ENCODE measurements at places on chromosomes 6 and 20.

GRCh38 chr6:38730140-38730862 lies 15.2 kb downstream of the DNAH8 start:
- no peak for DNase-seq

DNA sequence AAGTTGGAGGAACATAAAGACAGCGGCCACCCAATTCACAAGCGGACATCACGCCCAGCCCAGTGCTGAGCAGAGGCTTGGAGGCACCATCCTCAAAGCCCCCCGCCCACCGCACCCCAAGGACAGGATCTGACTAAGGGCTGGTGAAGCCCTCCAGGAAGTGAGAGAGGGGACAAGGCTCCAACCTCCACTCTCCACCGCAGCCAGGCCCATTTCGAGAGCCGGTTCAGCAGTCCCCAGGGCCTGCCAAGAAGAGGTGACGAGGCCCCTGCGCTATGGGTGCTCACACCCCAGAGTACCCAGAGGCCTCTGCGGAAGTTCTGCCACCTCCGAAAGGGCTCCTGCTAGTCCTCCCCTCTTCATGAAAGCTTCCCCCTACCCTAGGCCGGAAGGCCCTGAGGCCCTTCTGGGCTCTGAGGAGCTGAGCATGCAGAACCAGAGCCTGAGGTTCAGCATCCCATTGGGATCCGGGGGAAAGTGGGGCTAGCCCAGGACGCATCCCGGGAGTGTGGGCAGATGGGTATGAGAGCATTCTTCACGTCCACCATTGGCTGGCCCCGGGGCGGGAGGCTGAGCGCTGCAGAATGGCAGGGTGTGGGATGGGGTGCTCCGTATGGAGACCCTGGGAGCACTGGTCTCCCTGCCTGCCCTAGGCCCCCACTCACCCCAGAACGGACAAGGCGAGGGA lies 2.5 kb downstream of the GRM4 start:
- DNase-seq = no peak

DNA sequence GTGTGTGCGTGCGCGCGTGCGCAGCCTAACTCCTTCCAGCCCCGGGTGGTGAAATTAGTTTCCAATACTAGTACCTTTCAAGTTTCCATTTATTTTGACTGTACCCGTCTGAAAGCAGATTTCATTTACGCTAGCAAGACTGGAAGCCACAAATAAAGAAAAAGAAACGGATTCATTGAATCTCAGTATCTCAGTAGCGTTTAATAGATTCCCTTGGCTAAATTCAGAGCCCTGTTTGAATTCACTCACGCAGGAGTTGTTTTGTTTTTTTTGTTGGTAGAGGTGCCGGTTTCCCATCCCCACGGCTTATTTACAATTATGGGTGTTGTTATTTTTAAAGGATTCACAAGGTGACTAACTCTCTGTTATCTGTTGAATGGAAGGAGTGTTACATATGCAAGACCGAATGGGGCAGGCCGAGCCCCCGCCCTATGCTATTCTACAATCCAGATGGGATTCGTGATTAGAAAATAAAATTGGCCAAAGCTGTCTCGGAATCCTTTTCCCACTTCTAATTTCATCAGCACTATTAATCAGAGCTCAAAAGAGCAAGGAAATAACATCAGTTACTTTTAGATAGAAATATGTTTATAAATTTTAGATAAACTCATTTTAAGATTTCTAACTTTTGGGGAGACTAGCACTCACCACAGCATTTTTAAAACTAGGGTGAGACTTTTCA lies 2.3 kb upstream of the INSM1 start:
- no peak for DNase-seq

DNA sequence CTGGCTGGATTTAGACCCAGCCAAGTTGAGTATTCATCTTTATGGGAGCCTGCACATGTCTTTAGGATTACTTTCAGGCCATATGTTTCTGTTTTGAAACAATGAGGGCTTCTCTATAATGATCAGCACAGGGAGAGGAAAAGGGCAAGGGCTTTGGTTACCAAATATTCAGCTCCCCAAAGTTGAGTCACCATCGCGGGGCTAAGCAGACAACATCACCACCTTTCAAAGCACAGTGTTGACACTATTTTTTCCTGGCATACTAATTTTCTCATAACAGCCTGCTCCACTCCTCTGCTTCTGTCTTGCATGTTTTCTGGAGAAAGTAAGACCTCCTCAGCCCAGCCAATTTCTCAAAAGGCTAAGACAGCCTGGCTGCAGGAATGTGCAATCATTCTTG lies 4.9 kb downstream of the SCML4 start:
- DNase-seq = no peak

DNA sequence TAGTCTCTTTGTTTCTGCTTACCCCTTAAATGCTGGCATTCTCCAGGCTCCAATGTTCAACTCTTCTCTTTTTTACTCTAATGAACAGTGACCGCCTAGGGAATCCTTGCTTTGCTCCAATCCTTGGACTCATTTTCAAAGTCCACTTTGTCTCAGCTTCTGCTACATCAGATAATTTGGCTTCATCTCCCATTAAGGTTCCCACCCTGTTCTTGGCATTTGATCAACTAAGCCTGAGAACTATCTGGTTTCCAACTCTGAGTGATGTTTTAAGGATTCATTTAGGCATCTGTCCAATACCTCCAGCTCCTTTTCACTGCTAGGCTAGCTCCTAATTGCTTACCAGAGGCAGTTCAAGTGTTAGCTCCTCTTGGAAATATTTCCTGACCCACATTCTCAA lies 64.9 kb downstream of the ME1 start:
- no peak for DNase-seq

- peak; percentile 45 for DNase-seq
These were observed 10.1 kb upstream of the NXT1 start for GRCh38 chr20:23340524-23340923.

DNA sequence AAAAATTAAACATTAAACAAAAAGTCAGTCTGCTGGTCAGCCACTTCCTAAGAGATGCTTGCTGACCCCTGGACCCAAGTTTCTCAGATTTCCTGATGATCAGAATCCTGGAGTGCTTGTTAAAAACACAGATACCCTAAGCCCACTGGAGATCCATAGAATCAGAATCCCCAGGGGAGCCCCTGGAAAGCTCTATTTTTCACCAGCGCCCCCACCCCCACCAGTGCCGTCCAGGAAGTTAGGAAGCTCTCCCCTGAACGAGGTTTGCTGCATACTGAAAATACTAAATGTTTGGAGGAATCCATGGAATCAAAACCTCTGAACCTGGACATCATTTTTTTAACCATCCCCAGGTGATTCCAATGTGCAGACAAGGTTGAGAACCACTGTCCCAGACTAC lies 69.2 kb downstream of the BFSP1 start:
- no peak for DNase-seq

DNA sequence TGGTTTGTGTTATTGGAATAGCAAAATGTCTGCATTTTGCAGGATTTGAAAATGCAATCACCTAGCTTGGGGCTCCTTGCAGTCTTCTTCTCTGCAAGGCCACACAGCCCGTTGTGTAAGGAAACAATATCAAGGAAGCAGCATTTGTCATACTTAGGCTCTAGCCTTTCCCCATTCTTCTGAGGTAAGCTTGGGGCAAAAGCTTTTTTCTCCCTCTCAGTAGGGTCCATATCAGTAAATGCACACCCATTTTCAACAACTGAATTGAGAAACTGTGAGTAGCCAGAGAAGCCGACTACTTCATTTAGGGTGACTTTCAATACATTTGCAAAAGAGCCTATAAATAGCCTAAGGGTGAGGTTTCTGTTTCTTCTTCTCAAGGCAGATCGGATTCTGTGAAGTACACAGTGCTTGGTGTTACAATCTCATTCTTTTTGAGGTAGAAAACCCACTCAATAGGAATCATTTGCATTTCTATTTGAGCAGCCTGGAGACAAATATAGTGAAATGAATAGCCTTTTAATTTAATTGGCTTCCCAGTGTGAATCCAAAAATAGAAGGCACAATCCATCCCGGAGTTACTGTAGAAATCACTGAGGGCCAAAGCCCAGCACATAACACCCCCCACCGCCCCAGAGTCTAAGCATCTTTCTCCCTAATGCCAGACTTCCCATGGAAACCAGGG lies 61.8 kb downstream of the BTBD3 start:
- DNase-seq = no peak

DNA sequence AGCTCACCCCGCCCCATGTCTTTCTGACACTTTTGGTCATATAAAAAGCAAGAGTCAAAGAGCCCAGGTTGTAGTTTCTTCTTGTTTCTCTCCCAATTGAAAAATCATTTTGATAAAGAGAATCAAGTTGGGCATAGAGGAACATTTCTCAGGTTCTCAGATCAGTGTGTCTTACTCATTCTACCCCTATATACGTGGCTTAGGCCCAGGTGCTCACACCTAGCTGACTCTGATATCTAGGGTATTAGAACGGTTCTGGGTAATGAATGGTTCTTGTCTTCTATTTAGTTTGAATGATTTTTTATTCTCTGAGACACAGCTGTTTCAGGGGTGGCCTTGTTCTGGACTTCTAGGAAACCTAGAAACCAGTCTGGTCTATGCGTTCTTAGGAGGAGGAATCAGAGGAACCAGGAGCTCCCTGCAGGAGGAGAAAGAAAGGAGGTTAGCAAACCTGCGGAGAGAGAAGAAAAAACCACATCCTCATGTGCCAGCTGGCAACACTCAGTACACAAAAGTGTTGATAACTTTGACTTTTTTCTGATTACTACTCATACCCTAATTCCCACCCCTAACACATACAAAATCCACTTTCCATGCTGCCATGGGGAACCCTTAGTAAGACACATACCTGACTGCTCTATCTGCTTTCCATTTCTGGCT lies 178.0 kb downstream of the CLIC5 start:
- no peak for DNase-seq

DNA sequence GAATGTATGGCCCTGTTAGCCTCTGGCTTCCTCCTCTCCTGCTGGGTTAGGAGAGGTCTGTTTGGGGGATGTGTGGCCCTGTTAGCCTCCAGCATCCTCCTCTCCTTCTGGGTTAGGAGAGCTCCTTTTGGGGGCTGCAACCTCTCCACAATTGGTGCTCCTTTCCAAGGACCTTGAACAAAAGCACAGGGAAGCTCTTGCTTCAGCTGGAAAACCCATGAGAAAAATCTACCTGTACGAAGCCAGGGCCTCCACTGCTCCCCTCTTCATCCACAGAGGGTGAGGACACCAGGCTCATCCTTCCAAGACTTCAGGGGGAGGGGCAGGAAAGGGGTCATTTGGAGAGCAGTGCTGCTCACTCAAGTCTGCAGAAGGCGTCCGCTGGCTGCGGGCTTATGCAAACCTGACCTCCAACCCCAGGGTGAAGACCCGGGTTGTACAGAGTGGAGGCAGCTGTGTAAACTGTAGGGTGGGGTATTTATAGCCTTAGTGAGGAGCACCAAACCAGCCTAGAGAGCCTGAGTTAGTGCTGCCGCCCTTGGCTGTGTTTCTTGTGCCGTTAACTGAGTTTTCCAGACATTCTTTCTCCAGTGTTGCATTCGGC lies 62.1 kb downstream of the SLC24A3 start:
- no peak for DNase-seq

DNA sequence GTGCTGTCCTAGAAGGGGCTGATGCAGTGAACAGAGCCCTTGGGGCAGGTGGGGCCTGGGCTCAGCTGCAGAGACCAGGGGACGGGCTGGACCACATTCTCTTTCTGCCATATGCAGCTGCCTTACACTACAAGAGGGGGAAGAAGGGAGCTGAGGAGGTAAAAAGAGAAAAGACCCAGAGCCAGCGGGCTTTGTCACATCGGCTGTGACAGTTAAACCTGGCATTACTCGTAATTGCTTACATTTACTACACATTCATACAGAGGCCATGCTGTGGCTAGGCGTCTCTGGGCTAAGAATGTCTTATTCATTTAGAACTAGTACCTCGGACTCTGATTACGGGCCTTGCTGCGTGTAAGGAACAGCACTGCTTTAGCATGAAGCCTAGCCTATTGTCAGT lies 12.8 kb upstream of the MAS1L start:
- no peak for DNase-seq

- DNase-seq = no peak
These were observed 13.2 kb upstream of the AHCY start for GRCh38 chr20:34316196-34316814.

- no peak for DNase-seq
These were observed 32.1 kb downstream of the TGM2 start for GRCh38 chr20:38132910-38133501.

DNA sequence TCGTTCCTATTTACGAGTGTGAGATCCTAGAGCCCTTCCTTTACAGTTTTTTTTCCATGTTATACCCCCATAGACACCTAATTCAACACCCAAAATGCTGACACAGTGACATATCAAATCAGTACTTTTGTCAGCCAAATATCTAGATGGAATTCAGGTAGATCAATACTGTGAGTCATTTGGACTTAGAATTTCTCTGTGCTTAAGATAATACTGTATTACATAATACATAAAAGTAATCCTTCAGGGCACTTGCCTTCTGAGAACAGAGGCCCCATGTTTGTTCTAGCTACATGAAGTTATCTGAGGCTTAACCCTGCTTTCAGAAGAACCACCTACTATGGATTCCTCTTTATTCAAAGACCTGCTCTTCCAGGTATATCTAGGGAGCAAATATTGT lies 623.1 kb downstream of the PHF3 start:
- DNase-seq = no peak

GRCh38 chr20:53087037-53087777 lies 115.0 kb downstream of the TSHZ2 start:
- DNase-seq = no peak

DNA sequence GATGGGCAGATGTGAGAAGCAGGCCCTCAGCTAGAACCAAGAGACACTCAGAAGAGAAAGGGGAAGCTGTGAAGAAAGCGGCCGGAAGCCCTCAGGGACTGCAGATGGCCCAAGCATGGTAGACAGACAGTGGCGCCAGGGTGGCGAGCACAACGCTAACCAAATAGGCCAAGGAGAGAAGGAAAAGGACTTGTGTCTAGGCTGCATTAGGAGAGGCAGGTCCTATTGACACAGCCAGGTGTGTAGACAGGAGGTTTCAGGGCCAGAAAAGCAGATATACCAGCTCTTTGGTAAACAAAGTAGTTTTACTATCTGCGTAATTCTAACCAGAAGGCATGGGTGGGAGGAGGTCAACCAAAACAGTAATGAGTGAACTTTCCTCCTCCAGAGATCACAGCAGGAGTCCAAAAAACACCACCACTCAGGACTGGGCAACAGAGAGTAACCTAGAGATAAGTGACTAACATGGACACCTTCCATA lies 15.8 kb upstream of the MAP7 start:
- no peak for DNase-seq

DNA sequence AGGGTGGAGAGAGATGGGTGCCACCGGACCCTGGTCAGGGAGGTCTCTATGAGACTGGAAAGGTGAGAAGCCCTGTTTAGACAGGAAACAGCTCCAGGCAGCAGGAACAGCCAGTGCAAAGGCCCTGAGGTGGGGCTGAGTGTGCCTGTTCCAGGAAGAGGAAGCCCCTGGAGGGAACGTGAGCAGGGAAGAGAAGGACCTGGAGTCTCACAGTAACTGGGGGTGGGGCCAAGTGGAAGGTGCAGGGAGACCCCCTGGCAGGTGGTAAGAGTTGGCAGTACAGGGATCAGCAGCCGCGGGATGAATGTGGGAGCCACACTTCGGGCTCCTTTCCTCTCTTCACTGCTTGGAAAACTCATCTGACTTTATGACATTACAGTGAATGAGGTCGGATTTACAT lies 43.8 kb upstream of the CST5 start:
- no peak for DNase-seq

Measured in hypothalamus (tissue), 51 donors.